ENCODE measurements at places on chromosomes 7 and 10.

DNA sequence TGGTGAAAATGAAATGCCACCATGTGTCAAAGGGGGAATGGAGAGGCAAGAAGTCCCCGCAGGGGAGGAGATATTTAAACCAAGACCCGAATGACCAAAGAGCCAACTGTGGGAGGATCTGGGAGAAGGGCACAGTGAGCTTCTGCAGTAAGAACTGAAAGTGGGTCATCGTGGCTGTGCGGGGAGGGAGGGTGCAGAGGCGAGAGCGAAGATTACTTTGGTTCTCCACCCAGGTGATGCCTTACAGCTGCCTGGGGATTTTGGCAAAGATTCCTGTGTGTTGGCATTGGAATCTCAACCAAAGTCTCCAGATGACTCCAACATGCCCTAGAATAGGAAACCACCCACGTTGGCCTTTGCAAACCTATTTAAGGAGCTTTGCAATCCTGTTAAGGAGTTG is 44.2 kb upstream of the ADAM12 start:
- DNase-seq, result no peak

DNA sequence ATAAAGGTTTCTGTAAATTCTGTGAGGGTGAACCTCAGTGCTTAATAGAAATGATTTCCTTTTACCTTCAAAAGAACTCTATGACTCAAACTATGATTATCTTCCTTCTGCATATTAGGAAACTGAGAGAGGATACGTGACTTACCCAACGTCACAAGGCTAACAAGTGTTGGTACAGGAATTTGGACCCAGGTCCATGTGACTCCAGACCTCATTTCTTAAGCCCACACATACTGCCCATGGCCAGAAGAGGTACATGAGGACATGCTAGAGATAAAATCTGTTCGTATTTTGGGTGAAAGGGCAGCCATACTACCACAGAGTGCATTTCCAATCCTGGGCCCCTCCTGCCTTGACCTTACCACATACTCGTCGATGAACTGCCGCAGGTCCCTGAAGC is 61.5 kb upstream of the TM9SF3 start:
- DNase-seq, result no peak

DNA sequence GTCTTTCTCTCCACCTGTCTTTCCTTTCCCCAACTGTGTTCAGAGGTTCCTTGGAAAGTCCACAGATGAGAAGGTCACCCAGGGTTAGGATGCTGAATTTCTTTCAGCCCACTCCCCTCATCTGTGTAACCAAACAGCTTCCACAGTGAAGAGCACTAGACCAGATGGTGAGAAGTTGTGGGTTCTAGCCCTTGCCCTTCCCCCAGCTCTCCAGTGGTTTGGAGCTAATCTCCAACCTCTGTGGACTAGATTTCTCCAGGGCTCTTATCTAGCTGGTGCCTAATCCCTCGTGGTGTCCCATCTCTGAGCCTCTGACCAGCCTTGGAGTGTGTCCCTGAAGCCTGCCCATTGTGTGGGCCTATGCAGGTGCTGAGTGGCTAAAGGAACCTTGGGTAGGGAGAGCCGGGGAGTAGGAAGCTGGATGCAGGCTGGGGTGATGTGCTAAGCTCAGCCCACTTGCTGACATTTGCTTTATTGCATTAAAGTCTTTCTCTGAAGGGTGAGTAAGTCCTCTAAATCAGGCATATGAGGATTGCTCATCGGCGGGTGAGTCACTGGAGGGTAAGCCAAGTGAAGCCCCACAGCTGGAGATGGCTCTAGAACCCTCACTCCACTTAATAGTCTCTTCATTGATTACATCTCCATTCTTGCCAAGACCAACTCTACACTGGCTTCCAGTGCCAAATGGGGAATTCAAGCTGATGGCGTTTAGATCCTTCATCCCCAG is 14.9 kb downstream of the DUSP5 start:
- peak; percentile 72 for DNase-seq

GRCh38 chr10:36042135-36042534 is 400.0 kb upstream of the FZD8 start:
- no peak for DNase-seq

GRCh38 chr7:159030490-159031134 is 114.1 kb downstream of the VIPR2 start:
- no peak for DNase-seq

- DNase-seq, result peak; percentile 5
Observed at GRCh38 chr10:8396675-8397074, 342.2 kb downstream of the GATA3 start.

GRCh38 chr7:157019718-157020451 is 9.4 kb upstream of the MNX1 start:
- no peak for DNase-seq

GRCh38 chr10:34858003-34858402 is 42.9 kb upstream of the PARD3 start:
- DNase-seq, result no peak

DNA sequence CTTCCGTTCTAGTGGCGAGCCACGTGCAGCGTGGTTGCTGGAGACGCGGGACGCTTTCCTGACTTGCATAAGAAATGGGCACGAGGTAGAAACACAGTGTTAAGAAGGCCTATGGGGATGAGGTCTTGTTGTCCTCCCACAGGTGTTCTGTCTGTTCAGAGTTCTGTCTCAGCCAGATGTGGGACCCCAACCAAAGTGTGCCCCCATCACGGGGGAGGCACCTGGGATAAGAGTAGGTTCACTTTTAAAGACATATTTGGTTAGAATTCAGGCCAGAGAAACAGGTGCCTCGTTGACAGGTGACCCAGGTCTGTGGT is 56.0 kb upstream of the PITRM1 start:
- DNase-seq, result no peak

DNA sequence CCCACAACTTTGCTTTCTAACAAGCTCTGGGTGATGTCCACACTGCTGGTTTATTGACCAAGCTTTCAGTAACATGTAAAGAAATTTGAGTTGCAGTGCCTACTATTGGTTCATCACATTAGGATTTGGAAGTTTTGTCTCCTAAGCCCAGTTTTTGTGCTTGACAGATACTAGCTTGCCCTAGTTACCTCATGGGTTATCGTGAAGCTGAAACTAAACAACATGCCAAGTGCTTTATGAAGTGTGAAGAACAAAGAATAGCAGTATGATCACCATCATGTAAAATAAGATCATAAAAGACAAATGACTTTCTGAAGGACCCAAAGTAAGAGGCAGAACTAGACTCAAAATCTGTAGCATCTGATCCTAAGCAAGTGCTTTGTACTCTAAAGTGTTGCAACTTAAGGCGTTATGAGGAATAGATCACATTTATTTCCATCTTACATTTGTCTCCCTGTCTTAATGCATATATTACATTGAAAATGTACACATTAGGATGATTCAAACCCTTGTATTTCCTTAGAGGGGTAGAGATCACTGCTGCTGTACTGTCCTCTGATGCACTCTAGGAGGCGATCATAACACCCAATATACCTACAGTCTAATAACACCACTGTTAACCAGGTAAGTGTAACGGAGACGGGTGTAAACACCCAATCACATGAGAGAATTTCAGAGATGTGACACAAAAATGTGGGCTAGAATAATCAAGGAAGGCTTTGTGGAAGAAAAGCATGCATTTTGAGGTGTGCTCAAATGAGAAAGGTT is 71.3 kb downstream of the NRCAM start:
- no peak for DNase-seq

DNA sequence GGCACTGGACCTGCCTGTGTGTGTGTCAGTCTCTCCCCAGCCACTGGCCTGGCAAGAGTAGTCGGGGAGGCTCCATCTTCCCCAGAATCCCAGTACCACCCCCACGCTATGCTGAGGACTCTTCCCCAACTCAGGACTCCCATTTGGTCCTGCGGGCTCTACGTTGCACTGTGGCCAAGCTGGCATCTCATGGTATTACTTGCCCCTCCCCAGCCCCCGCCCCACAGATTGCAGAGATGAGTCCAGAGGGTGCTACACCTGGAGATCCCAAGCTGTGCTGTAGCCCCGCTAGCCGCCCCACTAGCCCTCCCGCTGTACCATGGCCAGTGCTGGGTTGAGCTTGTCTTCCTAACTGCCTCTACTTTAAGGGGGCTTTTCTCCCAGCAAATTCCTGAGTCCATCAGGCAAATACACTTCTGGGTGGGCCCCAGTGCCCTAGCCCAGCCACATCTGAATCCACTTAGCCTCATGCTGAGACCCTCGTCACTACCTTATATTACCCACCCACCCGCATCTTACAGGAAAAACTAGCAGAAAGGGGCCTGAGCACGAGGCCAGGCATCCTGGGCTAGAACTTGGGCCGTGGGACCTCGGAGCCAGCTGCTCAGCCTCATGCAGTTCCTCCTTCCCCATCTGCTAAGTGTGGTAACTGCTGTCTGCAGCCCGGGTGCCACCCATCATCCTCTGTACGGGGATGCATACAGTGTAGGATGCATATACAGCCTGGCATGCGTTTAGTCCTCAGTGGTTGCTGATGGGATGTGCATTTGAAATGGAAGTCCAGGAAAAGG is 65.8 kb upstream of the CACUL1 start:
- DNase-seq, result no peak

GRCh38 chr7:158022601-158023000 is 565.0 kb downstream of the PTPRN2 start:
- no peak for DNase-seq

- no peak for DNase-seq
Observed at GRCh38 chr10:133281084-133281483, 4.4 kb upstream of the ADAM8 start.

- peak; percentile 56 for DNase-seq
Observed at GRCh38 chr10:23439452-23439960, 631 bp downstream of the OTUD1 start.

DNA sequence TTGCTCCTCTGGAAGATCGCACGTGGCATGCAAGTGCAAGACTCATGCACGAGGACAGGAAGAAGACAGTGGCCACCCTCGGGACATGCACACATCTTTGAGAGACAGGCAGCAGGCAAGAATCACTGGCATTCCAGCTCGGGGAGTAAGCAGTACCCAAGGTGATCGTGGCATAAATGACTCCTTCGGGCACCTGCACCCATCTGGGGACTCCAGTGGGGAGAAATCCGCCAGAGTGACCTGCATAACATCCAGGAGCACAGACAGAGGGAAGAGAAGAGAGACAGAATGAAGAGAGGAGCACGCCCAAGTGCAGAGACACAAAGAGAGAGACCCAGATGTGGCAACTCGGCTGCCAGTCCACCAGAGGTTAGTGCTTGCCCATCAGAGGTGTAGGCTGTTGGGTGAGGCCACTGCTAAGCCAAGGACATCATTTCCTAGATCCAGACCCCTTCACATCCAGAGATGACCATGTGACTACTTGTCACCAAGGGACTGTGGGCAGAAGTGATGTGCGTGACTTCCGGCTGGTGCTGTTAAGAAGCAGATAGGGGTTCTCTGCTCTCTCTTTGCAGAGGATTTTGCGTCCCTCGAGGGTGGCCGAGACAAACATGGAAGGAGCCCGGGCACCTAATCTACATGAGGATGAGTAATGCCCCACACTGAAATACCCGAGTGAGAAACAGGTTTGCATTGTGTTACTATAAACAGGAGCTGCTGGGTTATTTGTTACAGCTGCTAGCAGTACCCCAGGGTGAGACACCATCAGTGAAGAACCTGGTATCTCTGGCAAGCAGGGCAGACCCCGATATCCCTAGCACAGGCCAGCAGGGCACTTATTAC is 80.6 kb downstream of the VWA2 start:
- no peak for DNase-seq

GRCh38 chr7:47508389-47509380 is 73.2 kb downstream of the TNS3 start:
- DNase-seq, result no peak

DNA sequence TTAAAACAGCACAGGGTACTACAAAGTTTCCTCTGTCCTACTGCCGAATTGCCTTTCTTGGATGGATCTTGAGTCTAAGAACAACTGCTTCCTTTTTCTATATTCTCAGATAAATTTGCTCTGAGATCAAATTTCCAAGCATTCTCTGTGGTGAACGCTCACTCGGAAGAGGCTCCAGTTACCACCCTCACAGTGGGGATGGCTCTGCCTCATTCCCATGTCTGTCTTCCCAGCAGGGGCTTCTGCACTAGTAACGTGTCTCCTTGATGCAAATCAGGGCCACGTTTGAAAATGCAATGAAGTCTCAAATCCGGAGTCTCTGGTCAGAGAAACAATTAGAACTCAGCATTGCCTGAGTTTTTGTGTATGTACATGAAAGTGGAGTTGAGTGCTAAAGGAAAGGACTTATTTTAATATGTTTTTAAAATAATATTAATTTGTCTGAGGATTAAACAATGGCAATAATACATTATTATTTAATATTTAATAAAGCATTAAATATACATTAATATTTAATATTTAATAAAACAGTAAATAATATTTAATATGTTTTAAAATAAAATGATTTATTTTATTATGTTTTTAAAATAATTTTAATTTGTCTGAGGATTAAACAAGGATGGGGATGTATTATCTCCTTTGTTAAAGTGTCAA is 61.8 kb downstream of the INHBA start:
- DNase-seq, result no peak

GRCh38 chr7:77181015-77181595 is 18.5 kb downstream of the FGL2 start:
- DNase-seq, result no peak

DNA sequence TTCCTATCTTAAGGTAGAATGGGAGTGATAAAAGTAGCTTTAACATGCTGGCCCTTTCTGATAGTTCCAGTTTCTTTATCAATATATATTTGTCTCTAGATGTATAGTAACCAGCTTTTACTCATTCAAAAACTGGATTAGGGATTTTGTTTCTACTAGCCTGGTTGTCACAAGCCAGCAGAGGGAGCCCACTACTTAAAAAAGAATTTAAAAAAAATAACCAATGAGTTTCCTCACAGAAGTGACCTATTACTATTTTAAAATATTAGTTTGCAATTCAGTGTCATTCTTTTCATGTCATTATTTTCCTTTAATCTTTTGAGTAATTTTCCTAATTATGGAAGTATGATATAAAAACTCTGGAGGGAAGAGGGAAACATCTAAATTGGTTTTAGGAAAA is 142.1 kb downstream of the PHTF2 start:
- peak; percentile 75 for DNase-seq

GRCh38 chr10:76309741-76310587 is 878.5 kb downstream of the LRMDA start:
- DNase-seq, result peak; percentile 27

GRCh38 chr7:23205909-23206767 is 24.3 kb downstream of the NUP42 start:
- DNase-seq, result no peak

GRCh38 chr7:66597461-66597860 is 31.2 kb upstream of the KCTD7 start:
- no peak for DNase-seq

GRCh38 chr10:67837541-67838314 is at the start of gene DNAJC12:
TSS of gene DNAJC12 (minus strand) at chr10:67838188. CDS start at chr10:67838011, 177 bp downstream.
- DNase-seq, result peak; percentile 85

DNA sequence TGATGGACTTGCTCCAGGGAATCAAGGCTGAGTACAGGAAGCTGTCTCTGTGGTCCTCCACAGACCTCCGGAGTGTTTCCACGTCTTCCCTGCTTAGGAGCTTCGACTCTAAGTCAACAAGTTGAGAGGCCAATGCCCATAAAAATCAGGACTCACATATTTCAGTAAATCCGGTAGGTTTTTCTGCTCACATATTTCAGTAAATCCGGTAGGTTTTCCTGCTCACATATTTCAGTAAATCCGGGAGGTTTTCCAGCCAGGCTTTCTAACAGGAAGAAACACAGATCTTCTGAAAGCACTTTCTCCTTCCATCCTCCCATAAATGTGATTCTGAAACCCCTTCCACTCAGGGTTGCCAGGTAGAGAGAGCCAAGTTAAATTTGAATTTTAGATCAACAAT is 340.1 kb upstream of the SHH start:
- no peak for DNase-seq

GRCh38 chr7:113282875-113283274 is 164.5 kb upstream of the SMIM30 start:
- no peak for DNase-seq

- peak; percentile 49 for DNase-seq
Observed at GRCh38 chr10:95655571-95656290, 780 bp downstream of the ALDH18A1 start.

- DNase-seq, result no peak
Observed at GRCh38 chr10:118903691-118904090, 125.8 kb upstream of the NANOS1 start.

Data from adipocyte (in vitro differentiated cells).